Prostate gland (tissue), 2 donors: ENCODE measurements at places on chromosomes 2 and 18. TPM values are rescaled to one million over a fixed set of nuclear protein-coding genes. Genes with fewer than 3 reads are reported as not detected.

DNA sequence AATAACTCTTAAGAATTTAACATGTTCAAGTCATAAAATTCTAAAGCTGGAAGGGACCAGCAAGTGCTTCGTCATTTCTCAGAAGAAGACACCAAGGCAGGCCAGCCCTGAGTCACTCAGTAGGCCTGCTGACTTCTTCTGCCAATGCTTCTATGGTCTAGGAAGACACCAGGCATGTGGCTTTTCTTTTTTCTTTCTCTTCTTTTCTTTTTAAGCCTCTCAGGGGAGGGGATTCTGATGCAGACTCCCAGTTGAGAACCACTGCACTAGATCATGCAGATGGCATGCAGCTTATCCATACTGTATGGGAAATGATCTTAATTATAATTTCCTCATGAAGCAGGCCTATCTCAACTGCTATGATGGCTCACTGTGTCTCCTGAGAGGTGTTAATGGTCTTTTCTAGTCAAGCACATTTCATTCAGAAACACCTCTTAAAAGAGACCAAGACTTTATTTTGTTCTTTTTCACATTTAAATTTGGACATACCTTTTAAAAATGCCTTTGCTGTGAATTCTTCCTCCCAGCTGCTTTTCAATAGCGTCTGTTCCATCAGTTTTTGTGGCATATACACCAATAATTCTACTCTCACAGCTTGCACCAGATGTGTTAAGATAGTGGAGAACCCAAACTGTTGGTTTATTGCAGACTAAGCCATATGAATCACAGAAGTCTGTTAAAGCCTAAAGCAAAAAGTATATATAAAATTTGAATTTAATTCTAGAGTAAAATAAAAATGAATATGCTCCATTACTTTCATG lies 11.3 kb downstream of the KCTD18 start:
- H3K4me1 ChIP-seq = no peaks in the 10 kb centered on the region
- H3K27ac ChIP-seq = no peak overlapping the region
- no peaks in the 10 kb centered on the region for H3K27me3 ChIP-seq
- DNase-seq = no peak

DNA sequence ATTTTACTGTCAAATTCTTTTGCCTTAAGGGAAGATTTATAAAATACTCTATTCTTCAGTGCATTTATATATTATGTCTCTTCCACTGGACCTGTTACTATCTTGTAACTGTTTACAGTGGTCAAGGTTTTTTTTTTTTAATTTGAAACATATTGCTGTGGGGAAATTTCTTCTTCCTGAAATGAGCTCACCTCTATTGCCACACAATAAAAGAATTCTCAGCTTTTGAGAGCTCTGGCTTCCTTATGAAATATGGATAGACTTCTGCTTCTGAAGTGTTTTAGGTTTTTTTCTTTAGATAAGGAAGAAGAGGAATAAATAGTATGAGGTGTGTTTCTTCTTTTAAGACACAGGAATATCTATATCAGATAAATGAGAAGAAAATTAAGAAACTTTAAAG lies 7.7 kb downstream of the VRK2 start:
- H3K4me1 ChIP-seq = no peaks in the 10 kb centered on the region
- no peaks in the 10 kb centered on the region for H3K36me3 ChIP-seq

- no peaks in the 10 kb centered on the region for H3K36me3 ChIP-seq
- no peaks in the 10 kb centered on the region for H3K4me1 ChIP-seq
- DNase-seq = no peak
- H3K27ac ChIP-seq = no peak overlapping the region
These were observed 613.5 kb downstream of the MBD2 start for GRCh38 chr18:53610957-53611356.

GRCh38 chr2:95325026-95325425 lies 27.9 kb downstream of the KCNIP3 start:
- H3K36me3 ChIP-seq = no peaks in the 10 kb centered on the region
- H3K4me3 ChIP-seq = no peak overlapping the region
- no peaks in the 10 kb centered on the region for H3K27me3 ChIP-seq
- no peak for DNase-seq
- H3K4me1 ChIP-seq = no peaks in the 10 kb centered on the region
- H3K27ac ChIP-seq = no peak overlapping the region

DNA sequence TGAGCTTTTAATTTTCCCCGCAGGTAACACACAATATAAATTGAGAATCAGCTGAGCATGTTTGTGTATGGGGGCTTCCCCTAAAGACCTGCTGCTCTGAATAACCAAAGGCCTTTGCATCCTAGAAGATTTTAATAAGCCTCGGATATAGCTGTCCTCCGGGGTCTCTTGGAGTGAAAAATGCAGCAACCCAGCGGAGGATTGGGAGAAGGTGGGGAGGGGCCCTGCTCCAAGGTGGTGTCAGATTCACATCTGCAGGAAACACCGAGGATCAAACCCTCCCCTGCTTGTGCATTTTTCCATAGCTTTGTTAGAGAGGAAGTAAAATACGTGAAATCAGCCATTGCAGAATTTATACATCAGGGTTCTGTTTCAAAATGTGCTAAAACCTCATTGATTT lies 63.0 kb upstream of the OTOF start:
- no peak for DNase-seq
- no peak overlapping the region for H3K4me3 ChIP-seq
- no peaks in the 10 kb centered on the region for H3K27me3 ChIP-seq
- no peaks in the 10 kb centered on the region for H3K4me1 ChIP-seq
- no peak overlapping the region for H3K27ac ChIP-seq

DNA sequence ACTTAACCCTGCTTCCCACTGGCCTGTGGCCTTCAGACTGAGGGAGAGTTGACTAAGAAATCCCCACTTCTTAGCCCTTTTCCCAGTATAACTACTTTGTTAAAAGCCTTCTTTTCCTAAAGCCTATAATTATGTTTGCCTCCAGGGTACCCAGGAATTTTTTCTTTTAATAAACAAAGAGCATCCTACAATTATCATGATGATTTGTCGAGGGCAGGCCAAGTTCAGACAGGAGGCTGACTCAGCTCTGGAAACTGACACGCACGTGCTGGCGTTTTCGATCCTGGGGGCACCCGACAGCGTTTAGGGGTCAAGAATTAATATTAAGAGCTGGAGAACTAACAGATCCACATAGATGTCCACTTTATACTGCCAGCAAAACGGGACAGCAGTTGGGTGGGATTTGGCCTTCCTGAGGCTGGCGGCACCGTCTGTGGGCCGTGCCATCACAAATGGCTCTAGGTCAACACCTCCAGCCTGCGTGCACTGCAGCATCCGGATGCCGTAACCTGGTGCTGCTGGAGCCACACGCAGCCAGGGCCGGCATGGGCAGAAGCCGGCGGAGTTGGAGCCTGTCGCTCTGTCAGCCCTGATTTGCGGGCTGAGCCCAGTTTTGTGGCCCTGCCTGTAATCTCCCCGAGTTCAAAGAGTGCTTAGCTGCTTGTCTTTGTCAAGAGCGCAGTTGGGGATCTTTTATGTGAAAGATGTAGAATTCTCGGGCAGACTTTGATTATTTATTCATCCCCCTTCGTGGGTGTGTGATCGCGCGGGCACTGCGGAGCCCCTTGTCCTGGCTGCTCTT lies 191.0 kb downstream of the GLI2 start:
- no peak overlapping the region for H3K4me3 ChIP-seq
- no peak for DNase-seq
- H3K27me3 ChIP-seq = no peaks in the 10 kb centered on the region
- no peaks in the 10 kb centered on the region for H3K4me1 ChIP-seq

DNA sequence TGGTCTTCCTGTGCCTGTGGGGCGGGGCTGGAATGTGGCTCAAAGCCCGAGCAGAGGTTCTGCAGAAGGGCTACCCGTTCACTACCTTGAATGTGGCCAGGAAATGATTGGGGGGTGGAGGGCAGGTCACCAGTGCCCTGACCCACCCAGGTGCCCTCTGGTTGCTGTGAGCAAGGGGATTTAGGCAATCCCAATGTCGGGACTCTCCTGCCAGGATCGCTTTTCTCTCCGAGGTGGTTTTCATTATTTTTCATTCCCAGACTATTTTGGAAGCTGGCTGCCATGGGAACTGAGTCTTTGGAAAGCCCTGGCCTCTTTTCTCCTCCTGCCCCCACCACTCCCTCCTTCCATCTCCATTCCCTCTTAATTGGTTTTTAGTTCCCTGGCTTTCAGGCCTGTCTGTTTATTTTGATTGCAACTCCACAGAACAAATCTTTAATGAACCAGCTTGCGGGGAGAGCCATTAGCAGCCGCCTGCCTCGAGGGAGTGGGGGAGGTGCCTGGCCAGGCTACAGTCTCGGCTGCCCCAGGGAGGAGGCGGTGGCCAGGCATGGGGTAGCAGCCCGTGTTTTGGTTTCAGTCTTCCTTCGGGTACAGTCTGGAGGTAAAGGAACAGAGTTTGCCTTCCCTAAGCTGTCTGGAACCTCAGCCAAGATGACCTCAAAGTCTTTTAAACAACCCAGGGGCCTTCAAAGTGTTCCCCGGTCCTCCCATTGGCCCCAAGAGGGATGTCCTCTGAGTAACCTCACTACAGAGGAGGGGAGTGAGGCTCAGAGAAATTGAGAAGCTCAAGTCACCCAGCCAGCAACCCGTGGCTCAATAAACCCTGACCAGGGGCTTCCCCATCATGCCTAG lies 114.4 kb upstream of the HAAO start:
- H3K4me3 ChIP-seq = no peak overlapping the region
- peak overlapping the region; percentile 72 for H3K27ac ChIP-seq
- peaks cover 7% of the 10 kb centered on the region for H3K4me1 ChIP-seq
- peaks cover 2% of the 10 kb centered on the region for H3K27me3 ChIP-seq
- no peaks in the 10 kb centered on the region for H3K36me3 ChIP-seq
- DNase-seq = no peak

DNA sequence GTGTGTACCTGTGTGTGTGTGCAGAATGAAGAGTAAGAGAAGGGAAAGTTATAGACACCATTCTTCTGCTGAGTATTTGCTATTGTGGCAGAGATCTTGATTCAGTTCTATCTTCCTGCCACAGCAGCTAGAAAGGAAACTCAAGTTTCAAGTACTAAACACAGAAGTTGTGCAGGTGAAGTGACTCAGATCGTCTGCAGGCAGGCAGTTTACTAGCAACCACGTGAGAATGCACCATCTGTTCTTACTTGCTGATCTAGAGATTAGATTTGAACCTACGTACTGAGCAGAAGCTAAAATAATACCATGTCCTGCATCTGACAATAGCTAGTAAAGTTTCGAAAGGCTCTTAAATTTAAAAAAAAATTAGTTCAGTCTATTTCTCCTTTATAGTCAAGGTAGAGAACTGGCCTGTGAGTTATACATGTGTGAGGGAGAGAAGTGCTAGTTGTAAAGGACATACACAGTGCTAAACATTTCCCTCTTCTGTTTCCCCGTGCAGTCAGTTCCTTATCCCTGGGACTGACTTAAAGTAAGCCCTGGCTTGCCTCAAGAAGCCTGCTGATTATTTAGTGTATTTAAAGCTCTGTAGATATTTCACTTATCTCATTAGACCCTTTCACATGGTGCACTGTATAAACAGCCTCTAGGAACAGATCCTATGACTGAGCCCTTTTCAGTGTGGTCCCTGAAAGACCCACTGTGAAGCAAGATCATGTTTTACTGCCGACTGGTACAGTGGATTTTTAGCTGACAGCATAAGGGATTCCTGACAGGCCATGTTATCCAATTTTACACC lies 45.0 kb downstream of the SLC38A11 start:
- peak overlapping the region; percentile 68 for H3K27ac ChIP-seq
- H3K27me3 ChIP-seq = no peaks in the 10 kb centered on the region
- no peaks in the 10 kb centered on the region for H3K36me3 ChIP-seq
- peak; percentile 77 for DNase-seq
- H3K4me3 ChIP-seq = no peak overlapping the region
- H3K4me1 ChIP-seq = no peaks in the 10 kb centered on the region

- H3K4me3 ChIP-seq = peak overlapping the region; percentile 68
- DNase-seq = peak; percentile 19
- H3K36me3 ChIP-seq = no peaks in the 10 kb centered on the region
- peak overlapping the region; percentile 76 for H3K27ac ChIP-seq
These were observed 807 bp downstream of the GAREM1 start for GRCh38 chr18:32469691-32470459.

DNA sequence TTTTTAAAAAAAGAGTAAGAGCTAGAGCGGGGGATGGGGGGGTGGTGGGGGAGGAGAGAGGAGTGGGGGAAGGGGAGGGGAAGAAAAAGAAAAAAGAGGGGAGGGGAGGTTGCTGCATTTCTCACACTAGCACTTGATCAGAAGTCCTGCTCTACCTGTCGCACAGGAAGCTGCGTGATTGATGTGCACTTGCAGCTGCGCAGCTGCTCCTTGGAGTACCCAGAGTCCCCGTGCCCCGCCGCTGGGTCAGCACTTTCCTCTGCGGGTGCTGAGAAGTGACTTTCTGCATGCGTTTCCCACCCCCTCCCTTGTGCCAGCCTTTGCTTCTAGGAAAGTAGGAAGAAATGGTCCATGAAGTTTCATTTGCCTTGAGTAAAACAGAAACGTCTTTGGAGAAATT lies 297.3 kb downstream of the ETAA1 start:
- no peak overlapping the region for H3K4me3 ChIP-seq
- no peak for DNase-seq
- no peaks in the 10 kb centered on the region for H3K4me1 ChIP-seq

- peaks cover 21% of the 10 kb centered on the region for H3K4me1 ChIP-seq
- H3K4me3 ChIP-seq = no peak overlapping the region
- no peaks in the 10 kb centered on the region for H3K36me3 ChIP-seq
These were observed 10.8 kb downstream of the SNED1 start for GRCh38 chr2:241009191-241009590.

GRCh38 chr2:205730701-205731582 lies 48.6 kb downstream of the NRP2 start:
- no peaks in the 10 kb centered on the region for H3K27me3 ChIP-seq
- no peak for DNase-seq
- H3K4me3 ChIP-seq = no peak overlapping the region
- no peaks in the 10 kb centered on the region for H3K36me3 ChIP-seq
- no peak overlapping the region for H3K27ac ChIP-seq

- DNase-seq = no peak
- no peaks in the 10 kb centered on the region for H3K4me1 ChIP-seq
- no peaks in the 10 kb centered on the region for H3K27me3 ChIP-seq
- H3K36me3 ChIP-seq = no peaks in the 10 kb centered on the region
- H3K4me3 ChIP-seq = no peak overlapping the region
- H3K27ac ChIP-seq = no peak overlapping the region
These were observed 83.9 kb downstream of the PTH2R start for GRCh38 chr2:208490492-208490891.

DNA sequence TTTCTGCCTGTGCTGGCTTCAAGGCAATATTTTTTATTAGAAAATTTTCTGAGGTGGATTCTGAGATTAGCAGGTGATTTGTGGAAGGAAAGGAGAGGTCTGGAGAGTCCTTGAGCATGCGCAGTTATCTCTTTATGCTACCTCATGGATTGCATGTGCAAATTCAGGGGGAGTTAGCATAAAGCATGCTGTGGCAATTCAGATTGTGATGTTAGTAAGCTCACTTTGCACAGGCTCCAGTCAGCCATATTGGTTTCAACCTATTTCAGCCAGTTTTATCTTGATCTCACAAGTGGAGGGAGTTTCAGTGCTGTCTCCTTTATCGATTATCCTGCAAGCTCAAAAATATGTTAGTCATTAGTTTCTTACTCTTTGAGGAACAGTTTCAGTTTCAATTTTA lies 2012.3 kb upstream of the PIK3C3 start:
- no peak for DNase-seq
- no peaks in the 10 kb centered on the region for H3K27me3 ChIP-seq
- no peak overlapping the region for H3K27ac ChIP-seq
- no peak overlapping the region for H3K4me3 ChIP-seq
- no peaks in the 10 kb centered on the region for H3K4me1 ChIP-seq
- no peaks in the 10 kb centered on the region for H3K36me3 ChIP-seq

- H3K27me3 ChIP-seq = no peaks in the 10 kb centered on the region
- no peak overlapping the region for H3K4me3 ChIP-seq
- DNase-seq = no peak
These were observed 20.8 kb downstream of the RASGRP3 start for GRCh38 chr2:33497221-33497650.

FABP1 gene
- total RNA-seq = not detected

CPLX4 gene
- not detected for total RNA-seq

RAB27B gene
- total RNA-seq = 10.7 TPM
